Left renal pelvis (tissue), 4 donors: ENCODE measurements at places on chromosomes 12 and 14.

DNA sequence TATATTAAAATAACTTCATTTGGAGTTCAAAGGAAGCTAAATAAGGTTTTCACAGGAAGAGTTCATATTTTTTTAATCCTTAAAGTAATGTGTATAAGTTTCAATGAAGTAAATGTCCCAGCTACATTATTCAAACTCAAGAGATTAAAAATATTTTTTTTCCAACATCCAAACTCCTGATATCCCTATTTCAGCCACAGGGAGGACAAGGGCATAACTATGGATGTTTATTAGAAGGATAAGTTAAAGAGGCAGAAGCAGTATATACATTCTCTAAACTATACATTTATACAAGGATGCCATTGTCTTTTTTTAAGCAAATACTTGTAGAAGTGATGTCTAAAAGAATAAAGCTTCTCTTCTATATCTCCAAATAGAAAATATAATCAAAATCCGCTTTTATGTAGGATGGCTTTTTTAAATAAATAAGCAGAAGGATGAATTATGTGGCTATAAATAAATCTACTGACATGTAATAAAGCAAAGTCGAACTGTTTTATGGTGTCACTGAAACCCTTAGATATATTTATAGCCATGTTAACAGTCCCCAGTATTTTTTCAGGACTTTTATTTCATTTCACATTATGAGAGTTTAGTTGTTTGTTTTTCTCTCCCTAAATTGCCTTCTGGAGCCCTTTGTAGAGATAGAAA lies 936.5 kb downstream of the DIO2 start:
- DNase-seq: no peak

DNA sequence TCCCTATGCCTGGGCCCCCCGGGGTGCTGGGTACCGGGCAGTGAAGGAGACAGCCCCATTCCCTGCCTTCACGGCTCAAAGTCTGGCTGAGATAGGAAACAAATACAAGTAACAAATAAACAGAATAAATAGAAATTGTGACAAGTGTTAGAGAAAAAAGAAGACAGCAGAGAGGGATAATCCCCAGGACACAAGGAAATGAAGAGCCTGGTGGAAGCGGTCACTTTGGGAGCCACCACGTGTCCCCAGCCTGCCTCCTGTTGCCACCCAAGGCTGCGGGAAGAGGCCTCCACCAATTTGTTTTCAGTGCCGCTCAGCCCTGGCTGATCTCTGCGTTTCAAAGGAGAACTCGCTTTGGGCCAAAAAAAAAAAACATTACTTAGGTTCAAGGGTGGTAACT lies 31.2 kb downstream of the RBM19 start:
- DNase-seq: no peak

DNA sequence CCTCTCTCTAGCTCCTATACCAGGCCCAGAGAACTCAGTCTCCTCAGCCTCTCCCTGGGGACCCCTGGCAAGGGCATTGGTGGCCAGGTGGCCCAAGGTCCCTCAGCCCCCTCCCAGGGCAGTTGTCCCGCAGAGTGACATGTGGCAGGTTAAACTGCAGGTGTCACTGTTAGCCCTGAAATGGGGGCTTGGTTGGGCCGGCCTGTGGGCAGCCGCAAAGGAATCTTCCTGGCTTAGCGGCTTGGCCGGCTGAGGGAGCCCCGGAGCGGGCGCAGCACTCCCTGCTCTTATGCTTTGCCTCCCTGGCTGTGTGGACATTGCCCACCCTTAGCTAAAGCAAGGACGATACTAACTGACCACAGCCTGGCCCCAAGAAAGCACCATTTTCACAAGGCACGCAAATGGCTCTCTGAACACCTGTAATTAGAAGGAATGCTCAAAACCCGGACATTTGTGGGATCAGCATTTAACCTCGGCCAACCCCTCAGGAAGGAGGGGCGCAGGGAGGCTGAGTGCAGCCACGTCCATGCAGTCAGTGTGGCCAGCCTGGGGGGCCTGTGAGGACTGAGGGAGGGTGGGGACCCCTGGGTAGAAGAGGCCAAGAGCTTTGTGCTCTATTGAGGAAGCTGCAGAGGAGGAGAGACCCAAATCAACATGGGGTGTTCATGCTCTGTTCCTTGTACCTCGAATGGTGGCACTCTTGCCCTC lies 82.2 kb downstream of the PAPOLA start:
- DNase-seq: no peak

GRCh38 chr14:101215927-101216326 lies 312.4 kb upstream of the RTL1 start:
- DNase-seq: no peak

- DNase-seq: no peak
These were observed 29.6 kb upstream of the PRMT8 start for GRCh38 chr12:3461391-3461790.

DNA sequence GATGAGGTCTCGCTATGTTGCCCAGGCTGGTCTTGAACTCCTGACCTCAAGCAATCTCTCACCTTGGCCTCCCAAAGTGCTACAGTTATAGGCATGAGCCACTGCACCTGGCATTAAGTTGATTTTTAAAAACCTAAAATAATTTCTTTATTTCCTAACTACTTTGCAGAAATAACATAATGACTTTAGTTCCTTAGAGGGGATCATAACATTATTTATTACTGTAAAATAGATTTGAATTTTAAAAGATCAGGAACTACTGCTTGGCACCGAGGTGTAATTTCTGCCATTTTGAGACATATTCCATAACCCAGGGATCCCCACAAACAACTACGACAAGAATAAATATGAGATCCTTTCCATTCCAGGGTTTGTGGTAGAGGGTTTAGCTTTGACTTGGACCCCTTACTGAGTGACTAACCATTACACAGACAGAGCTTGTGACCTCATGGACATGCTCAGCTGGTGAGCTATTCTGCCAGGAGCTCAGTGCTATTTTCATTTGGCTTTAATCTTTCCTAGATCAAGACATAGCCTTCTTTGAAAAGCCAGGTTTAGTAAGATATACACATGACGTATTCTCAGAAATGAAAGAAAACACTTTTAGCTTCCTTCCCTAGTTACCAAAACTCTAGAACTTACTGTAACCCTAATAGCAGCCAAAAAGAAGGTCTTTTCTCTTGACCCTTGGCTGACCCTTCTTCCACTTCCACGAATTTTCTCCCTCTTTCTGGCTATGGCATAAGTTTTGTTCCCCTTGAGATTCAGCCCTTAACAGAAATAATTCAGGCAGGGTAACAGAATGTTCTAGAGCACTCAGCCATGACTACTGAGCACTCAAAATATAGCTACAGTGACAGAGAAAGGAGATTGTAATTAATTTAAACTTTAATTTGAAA lies 75.1 kb upstream of the NUDT4 start:
- DNase-seq: no peak

GRCh38 chr12:82554529-82554928 lies 132.2 kb upstream of the TMTC2 start:
- DNase-seq: no peak

DNA sequence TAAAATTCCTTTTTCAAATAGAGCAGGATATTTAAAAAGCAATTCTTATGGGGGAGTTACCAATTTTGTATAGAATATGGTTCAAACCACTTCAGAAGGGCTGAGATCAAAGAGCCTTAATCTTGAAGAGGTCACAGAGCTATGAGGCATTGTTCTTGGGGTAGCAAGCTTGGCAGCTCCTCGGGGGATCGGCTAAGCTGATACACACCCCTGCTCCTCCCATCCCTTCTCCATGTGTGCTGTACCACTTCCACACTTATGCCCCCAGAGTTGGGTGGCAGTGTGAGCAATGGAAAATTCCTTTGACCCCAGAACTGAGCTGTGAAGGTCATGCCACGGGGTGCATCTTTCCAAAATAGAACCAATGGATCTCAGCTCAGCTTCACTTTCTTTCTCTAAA lies 15.0 kb upstream of the TMEM30B start:
- DNase-seq: no peak

DNA sequence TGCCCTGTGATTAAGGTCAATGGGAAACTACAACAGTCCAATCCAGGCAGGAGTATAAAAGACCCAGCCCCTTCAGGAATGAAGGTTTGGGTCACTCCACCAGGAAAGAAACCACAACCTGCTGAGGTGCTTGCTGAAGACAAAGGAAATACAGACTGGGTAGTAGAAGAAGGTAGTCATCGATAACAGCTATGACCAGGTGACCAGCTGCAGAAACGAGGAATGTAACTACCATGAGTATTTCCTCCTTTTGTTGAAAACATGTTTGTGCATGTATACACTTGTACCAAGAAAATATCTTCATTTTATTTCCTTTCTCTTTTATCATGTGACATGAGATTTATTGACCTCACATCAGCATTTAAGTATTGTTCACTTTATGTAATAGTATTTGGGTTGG lies 409.1 kb downstream of the FOXG1 start:
- no peak for DNase-seq

- no peak for DNase-seq
These were observed 19.9 kb downstream of the LMNTD1 start for GRCh38 chr12:25533150-25533549.

DNA sequence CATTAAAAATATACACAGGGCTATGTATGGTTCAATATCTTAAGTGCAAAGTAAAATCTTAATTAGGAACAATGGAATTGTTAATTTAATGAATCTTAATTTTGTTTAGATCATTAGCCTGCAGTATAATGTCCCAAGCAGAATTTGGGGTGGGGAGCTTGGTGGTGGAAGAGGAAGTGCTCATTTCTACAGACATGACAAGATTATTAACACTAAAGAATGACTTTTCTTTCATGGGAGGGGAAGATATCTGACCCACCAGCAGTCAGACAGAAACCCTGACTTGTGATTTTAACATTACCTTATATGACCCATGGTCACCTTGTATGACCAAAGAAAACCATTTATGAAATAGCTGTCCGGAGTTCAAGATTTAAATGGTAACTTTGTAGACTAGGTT lies 41.3 kb upstream of the HIF1A start:
- DNase-seq: no peak

- DNase-seq: peak; percentile 42
These were observed 381.1 kb downstream of the SEC23A start for GRCh38 chr14:38721822-38722431.

- no peak for DNase-seq
These were observed 39.0 kb upstream of the C12orf75 start for GRCh38 chr12:105291531-105291930.

DNA sequence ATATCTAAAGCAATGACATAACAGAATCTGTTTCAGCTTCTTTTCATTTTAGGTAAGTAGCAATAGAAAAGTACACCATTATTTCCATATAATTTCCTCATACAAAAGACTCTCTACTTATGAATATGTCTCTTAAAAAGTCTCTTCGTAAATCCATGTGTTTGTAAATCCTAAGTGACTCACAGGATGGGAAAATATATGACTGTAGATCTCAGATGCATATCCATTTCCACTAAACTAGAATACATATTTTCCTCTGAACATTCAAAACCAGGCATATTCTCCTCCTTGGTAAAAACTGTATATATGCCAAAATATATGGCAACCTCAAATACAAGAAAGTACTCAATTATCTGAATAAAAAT lies 93.6 kb downstream of the TXNDC16 start:
- no peak for DNase-seq

GRCh38 chr14:99612071-99612737 lies 8.2 kb upstream of the CCDC85C start:
- DNase-seq: no peak

GRCh38 chr12:49910331-49911212 lies 6.9 kb upstream of the FAIM2 start:
- DNase-seq: no peak

GRCh38 chr12:56243731-56244181 lies 13.9 kb downstream of the SLC39A5 start:
- DNase-seq: no peak

GRCh38 chr14:23006544-23007419 lies 3.2 kb downstream of the C14orf93 start:
- DNase-seq: peak; percentile 98

GRCh38 chr12:121059031-121059898 lies 20.2 kb upstream of the OASL start:
- no peak for DNase-seq

DNA sequence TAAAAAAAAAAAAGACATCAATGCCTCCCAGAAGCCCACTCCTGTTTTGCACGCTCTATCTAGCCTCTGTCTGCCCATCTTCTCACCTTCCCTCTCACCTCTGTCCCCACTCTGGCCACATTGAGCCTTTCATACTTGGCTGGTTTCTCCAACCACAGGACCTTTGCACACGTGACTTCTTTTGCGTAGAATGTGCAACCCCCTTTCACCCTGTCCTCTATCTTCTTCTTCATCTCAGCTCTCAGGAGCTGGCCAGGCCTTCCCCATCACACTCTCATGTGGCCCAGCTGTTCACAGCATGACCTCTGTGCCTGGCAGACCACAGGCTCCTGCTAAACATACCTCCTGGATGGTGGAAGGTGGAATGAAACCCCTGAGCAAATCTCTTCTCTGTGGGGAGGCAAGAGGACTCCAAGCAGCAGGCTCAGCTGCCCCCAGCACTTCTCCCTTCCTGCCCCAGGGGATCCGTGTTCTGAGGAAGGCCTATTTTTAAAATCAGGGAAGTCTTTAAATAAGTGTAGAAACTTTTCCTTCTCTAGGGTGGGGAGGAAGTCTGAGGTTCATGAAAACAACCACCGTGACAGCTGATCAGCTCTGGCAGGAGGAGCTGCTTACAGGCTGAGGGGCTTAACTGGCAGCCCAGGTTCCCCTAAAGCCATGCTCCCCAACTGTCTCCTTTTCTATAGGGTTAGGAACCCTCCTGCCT lies 11.6 kb downstream of the HVCN1 start:
- no peak for DNase-seq

DNA sequence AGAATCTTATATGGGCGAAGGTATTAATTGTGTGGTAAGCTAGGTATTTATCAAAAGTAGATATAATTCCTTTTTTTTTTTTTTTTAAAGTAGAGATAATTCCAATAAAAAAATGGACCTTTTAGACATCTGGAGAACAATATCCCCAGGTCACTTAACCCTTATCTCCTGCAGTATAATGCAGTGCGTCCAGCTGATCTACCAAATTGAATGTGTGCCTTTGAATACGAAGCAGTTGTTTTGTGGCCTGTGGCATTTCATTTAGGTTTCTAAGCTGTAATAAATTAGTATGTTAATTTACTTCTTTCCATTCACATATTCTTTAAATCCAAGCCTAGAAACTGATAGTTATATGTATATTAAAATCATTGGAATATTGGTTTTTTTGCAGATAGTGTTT lies 3.1 kb downstream of the FUT8 start:
- DNase-seq: no peak

GRCh38 chr14:89702073-89702875 lies 252.3 kb downstream of the EFCAB11 start:
- no peak for DNase-seq

DNA sequence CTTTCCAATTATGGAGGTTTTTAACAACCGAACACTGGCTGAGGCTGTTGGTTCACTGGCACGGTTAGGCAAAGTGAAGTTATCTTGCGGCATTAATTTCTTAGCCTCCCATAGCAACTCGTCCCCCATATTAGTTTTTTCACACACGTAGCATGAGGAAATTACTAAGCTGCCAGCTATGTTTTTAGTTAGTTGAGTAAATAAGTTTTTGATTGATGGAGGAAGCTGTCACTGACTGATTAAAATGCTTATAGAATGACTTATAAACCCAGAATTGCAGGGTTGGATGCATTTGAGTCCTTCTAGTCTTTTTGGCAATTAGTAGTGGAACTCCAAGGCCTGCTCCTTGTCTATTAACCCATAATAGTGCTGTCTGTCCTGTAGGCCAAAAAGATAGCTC lies 97.1 kb downstream of the ALG10 start:
- no peak for DNase-seq

- no peak for DNase-seq
These were observed 112.9 kb downstream of the PRKCH start for GRCh38 chr14:61434311-61434710.
